H7 (cell line): ENCODE measurements at places on chromosomes 1 and 21.

DNA sequence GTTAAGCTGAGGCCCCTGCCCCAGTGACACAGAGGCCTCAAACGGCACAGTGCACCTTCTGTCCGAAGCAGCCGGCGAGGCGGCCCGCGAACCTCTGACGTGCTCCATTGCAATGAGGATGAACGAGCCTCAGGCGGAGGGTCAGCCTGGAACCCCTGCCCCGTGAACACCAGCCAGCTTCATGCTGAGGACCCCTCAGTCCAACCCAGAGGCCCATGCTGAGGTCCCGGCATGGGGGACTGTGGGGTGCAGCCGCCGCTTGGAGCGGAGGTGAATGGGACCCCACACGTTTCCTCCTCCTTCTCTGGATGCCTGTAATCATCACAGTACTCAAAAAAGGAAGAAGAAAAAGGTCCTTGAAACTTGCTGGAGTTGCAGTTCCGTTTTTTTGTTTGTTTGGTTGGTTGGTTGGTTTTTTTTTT, 62.1 kb downstream of the PRKCZ start:
- no peak for DNase-seq

GRCh38 chr1:92487078-92487605, 417 bp upstream of the GFI1 start:
- DNase-seq, result no peak

GRCh38 chr1:73033640-73034039, 751.3 kb upstream of the NEGR1 start:
- peak; percentile 4 for DNase-seq

DNA sequence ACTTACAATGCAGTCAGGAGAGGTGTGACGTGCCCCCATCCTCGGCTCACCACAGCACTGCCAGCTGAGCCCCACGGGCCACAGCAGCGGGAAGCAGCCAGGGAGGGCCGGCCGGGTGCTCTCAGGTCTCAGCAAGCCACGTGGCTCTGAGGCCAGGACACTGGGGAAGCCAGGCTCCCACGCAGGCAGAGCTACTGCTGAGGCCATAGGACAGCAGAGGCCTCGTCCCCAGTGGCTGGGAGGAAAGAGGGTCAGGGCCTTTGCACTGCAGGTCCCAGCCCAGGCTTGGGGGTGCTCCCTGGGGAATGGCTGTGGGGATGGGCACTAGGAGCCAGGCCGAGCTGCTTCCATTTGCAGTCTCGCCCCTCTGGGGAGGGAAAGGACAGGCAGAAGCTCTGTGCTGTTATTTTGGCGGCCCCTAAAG, 5.8 kb downstream of the LRRC47 start:
- DNase-seq, result peak; percentile 65

- DNase-seq, result peak; percentile 66
Observed at GRCh38 chr1:6185635-6186382, 5.7 kb upstream of the CHD5 start.

- DNase-seq, result peak; percentile 90
Observed at GRCh38 chr21:45406801-45407628, 2.0 kb downstream of the COL18A1 start.
